DND-41 (cell line): ENCODE measurements at places on chromosomes 7 and 10.

DNA sequence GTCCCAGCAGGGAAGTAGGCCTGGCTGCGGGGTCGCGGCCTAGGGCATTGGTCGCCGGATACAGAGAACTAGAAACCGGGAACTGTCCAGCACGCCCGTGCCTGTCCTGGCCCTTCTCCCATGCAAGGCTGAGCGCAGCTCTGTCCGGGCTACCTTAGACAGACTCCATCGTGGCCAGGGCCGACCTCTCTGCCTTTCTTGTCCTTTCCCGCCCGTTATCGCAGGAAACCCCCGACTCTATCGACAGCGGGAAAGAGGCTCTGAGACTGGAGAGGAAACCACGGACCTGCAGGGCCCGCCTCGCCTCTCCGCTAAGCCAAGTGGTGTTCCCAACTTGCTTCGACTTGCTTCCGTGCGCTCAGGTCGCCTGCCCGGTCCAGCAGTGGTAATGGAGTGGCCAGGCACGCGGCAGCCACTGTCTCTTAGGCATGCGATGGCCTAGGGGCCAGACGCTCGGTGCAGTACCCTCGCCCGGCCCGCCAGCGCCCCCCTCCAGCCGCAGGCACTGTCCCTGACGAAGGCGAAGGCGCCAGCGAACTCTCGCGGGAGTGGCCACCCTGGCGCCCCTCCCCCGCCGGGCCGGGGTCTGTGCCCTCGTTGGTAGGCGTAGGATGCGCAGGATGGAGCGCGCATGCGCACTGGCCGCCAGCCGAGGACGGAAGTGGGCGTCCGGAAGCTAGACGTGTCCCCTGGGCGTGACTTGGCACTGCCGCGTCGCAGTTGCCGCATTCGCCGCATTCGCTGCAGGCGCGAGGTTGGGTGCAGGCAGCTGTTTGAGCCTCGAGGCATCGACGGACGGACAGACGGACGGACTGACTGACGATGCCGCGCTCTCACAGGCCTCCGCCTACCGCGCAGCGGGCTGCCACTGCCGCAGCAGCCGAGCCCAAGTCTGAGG, 54.4 kb downstream of the MCMBP start:
- DNase-seq = no peak

DNA sequence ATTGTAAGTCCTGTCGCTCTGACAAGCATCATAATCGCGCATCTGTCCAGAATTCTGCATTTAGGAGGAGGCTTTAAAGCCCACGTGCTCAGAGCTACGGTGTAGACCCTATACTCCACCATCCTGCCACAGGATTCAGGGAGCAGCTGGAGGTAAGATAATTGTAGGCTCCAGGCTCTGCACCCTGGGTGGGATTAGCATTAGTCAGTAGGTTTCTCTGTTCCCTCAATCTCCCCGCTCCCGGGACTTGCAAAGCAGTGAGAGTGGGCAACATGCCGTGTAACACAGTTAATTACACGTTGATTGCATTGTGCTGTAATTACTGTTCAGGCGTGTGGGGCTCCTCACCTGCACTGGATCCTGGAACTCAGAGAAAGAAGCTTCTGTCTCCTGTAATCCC, 89.3 kb upstream of the CUX1 start:
- DNase-seq = no peak

DNA sequence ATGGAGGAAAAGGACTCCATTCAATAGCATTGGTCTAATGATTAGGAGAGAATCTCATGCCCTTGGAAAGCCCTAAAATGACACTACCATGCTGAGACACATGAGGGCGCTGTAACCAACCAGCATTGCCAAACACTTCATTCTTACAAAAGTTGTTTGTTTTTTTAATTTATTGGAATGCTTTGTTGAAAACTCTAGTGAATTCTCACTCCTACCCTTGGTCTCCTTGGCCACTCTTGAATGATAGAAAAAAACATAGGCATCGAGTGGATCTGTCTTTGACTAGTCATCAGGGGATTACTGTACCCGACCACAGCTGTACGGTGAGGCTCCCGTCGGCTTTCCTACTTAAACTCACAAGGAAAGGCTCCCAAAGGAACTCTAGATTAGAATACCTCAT, 29.3 kb upstream of the ADD3 start:
- DNase-seq = peak; percentile 47

- no peak for DNase-seq
Observed at GRCh38 chr7:45660901-45661211, 86.7 kb downstream of the ADCY1 start.

DNA sequence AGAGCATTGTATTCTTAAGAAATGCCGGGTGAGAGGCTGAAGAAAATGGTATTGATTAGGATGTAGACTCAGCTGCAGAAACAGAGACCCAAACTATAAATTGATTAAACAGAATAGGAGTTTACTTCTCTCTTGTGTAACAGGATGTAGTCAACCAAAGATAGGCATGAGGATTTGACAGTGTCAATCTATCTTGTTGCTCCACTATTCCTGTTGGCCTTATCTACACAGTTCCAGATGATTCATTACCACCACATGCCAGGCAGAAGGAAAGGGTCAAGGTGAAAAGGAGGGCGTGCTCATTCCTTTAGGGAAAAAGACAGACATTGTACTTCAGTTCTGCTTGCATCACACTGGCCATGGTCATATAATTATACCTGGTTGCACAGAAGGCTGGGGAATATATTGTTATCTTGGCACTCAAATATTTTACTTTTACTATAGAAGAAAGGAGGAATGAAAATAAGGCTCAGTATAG, 11.9 kb upstream of the DMTF1 start:
- no peak for DNase-seq

DNA sequence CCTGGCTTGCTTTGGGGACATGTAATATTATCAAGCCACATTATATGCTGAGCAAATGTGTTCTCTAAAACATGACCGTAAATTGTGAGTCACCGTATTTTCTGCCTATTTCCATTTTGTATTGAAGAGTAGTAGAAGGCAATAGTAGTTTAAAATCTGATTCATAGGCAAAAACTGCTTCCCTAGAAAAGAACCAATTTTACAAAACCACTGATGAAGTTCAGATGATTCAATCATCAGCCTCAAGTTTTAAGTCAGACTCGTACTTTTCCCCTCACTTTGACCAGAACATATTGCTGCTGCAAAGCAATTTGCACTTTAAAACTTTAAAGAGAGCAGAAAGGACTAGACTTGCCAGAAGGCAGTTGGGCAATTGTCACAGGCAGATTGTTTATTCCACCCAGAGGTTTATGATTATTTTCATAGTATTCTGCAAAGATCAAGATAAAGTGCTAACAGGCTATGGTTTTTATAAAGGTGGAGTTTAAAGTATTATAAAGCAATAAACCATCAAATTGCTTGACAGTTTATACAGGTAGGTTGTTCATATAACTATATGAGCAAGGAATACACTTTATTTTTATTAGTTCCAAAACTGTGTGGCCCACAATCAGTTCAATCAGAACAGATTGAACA, 168.2 kb downstream of the ETV1 start:
- no peak for DNase-seq

DNA sequence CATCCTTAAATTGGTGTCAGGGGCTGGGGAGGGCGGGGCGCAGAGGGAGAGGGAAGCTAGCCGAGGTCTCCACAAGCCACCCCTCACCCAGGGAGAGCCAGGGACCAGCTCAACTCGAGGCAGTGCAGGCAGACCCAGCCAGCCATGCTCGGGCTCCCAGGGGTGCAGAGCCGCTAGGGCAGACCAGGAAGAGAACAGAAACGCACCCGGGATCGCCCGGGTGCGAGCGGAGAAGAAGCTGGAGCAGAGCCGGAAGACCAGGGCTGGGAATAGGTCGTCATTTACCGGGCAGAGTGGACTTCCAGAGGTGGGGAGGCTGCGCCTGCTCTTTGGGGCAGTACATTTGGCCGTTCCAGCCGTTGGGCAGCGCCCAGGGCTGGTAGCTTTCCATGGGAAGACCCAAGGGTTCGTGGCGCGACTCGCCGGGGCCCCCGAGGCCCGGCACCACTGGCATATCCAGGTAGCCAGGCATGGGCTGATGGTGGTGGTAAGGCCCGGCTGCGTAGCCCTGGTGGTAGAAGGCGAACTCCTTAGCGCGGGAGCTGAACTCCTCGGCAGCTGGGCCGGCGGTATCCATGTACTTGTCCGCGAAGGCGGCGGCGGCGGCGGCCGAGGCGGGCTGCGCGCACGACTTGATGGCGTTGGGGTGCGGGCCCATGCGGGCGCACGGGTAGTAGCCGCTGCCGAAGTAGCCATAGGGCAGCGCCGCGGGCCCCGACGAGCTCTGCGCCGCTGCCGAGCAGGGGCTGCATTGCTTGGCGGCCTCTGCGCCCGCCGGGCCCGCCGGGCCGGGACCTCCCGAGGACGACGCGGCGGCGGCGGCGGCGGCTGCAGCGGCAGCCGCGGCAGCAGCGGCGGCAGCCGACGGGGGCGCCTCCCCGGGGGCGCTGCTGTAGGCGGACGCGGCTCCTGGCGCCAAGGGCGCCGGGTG, 755 bp downstream of the HOXA13 start:
- no peak for DNase-seq

GRCh38 chr10:22620140-22620857, 94.1 kb downstream of the PIP4K2A start:
- no peak for DNase-seq

- no peak for DNase-seq
Observed at GRCh38 chr10:110109511-110109910, 97.9 kb upstream of the MXI1 start.

DNA sequence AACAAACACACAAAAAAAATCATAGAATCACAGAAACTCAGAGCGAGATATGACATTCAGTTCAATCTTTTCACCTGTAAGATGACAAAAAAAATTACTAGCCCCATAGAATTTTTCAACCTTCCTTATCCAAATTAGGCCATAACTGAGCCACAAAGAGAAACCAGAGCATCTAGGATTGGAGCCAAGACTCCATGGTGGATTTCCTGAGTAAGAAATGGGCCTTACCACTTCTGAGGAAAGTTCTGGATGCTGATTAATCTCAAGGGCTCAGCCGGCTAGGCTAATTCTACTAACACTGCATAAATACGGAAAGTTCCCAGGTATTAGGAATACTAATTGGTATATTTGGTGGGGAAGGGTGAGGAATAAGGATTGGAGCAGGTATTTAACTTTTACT, 16.8 kb downstream of the LIPM start:
- no peak for DNase-seq

DNA sequence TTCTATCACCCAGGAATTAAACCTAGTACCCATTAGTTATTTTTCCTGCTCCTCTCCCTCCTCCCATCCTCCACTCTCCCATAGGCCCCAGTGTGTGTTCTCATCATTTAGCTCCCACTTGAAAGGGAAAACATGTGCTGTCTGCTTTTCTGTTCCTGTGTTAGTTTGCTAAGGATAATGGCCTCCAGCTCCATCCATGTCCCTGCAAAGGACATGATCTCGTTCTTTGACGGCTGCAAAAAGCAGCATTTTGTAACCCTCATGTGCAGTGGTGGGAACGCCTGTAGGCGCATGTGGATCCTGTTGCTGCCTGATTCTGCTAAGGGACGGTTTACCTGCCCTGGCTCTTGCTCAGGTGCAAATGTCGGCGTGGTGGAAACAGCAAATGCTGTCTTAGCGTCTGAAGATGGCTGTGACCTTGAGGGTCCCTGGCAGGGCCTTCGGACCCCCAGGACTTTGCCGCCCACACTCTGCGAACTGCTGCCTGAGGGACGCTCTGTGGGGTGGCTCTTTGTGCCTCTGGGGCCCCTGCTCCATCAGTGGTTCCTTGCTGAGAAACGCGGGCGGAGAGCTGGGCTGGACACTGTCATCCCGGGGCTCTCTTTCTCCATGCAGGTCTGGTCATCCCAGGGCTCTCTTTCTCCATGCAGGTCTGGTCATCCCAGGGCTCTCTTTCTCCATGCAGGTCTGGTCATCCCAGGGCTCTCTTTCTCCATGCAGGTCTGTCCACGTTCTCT, 5.6 kb upstream of the MTG1 start:
- no peak for DNase-seq

DNA sequence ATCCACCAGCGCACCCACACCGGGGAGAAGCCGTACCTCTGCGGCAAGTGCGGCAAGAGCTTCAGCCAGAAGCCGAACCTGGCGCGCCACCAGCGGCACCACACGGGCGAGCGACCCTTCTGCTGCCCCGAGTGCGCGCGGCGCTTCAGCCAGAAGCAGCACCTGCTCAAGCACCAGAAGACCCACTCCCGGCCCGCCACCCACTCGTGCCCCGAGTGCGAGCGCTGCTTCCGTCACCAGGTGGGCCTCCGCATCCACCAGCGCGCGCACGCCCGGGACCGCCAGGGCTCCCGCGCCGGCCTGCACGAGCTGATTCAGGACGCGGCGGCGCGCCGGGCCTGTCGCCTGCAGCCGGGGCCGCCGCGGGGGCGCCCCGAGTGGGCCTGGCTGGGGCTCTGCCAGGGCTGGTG, 17.7 kb downstream of the ZNF775 start:
- no peak for DNase-seq

DNA sequence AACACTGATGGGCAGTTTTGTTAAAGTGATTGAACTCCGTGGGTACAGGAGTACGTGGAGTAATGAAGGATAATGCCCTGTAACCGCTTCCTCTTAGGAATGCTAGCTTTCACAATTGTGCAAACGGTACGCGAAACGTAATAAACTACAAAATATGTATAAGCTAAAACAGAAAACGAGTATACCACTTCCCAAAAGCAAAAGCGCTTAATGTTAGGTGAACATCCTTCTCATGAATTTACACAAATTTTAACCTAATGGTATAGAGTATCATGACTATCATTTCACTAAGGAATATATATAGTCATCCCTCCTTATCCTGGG, 395 bp upstream of the ZNF25 start:
- no peak for DNase-seq

GRCh38 chr7:4045450-4045849, 636.6 kb upstream of the FOXK1 start:
- no peak for DNase-seq

- no peak for DNase-seq
Observed at GRCh38 chr10:34899161-34899560, 84.1 kb upstream of the PARD3 start.

DNA sequence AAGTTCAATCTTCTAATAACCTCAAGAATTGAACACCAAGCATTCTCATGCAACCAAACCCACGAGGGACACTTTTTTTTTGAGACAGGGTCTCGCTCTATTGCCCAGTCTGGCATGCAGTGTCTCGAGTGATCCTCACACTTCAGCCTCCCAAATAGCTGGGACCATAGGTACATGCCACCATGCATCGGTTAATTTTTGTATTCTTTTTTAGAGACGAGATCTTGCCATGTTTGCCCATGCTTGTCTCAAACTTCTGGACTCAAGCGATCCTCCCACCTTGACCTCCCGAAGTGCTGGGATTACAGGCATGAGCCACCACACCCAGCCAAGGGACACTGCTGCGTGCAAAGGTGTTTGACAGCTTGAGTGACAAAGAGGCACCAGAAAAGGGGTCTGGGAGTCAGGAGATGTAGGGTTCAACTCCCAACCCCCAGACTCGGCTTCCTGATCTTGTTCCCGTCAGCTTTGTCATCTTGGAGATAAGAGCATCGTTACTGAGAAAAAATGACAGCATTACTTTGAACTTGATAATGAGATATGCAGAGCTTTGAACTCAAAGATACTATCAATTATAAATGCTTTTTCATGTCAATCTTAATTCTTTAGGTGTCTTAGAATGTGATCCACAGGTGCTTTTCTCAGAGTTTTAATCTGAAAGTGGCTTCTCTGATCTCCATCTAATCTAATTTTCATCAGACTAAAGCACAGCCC, 1.6 kb upstream of the CYTH3 start:
- DNase-seq = no peak
